Uterus (tissue), 4 donors: ENCODE measurements at places on chromosomes 3 and 15.

GRCh38 chr3:64505419-64505818, 182.4 kb downstream of the ADAMTS9 start:
- DNase-seq: no peak

- DNase-seq: no peak
Measured at GRCh38 chr15:63350178-63350621, 31.4 kb downstream of the CA12 start.

DNA sequence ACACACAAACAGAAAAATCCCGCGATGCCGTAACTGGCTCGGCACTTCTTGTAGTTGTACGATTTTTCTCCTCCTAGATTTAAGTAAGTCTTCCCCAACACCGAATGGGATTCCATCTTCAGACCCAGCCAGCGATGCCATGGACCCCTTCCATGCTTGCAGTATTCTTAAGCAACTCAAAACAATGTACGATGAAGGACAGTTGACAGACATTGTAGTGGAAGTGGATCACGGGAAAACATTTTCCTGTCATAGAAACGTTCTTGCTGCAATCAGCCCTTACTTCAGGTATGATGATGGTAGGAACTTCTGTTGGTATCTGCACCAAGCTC, 763 bp downstream of the KBTBD8 start:
- DNase-seq: no peak

- DNase-seq: no peak
Measured at GRCh38 chr3:120683213-120683612, 1.2 kb upstream of the HGD start.

- DNase-seq: no peak
Measured at GRCh38 chr3:185822221-185823000, 2.4 kb downstream of the IGF2BP2 start.
